ENCODE measurements at places on chromosomes 2 and 18.
A peak's percentile ranks its signal among the peaks of the same experiment; 100 is the strongest.

DNA sequence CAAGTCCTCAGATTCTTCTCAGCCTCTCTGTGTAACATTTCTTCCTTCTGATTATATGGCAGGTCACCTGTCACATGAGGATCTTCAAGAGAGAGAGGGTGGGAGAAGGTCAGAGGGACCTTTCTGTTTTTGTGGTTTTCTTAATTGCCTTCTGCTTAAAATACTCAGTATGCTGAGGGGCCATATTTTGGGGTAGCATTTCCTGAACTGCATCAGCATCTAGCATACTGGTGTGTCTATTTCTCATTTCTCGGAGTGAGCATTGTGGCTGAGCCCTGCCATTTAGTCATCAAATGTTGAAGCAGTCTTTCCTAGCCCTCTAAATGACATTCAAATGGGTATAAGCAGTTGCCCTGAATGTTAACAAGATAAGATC lies 162.7 kb downstream of the MYO3B start:
- peak; percentile 60 for DNase-seq

DNA sequence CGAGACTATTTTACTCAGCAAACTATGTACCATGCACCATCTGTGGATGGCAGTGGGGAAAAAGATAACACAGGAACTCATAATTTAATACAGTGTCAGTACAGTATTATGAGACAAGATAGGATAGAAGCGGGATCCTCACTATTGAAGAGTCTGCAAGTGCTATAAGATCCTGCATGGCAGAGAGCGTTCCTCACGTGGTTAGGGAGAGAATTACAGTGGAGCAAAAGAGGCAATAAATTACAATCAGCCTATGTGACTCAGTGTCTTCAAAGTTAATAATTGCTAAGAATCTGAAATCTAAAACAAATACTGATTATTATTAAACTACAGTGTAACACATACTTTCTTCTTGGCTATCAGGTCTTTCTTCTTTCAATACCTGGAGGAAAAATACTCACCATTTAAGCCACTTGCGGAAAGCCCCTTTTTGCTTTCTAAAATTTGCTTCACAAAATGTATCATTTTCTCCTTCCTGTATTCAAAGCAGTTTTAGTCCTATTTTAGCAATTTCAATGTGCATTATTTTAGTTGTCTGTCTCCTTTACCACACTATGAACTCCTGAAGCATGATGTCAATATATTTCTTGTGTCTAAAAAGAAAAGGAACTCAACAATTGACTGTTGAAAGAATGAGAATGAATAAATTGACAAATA lies 342.9 kb downstream of the SPAG16 start:
- peak; percentile 46 for DNase-seq

- DNase-seq, result peak; percentile 92
Observed at GRCh38 chr2:152717228-152718075, at the start of gene PRPF40A. Gene PRPF40A (minus strand): TSS chr2:152717461. CDS start chr2:152717439, 22 bp downstream.

- no peak for DNase-seq
Observed at GRCh38 chr18:55838319-55838718, 250.3 kb upstream of the TCF4 start.

- DNase-seq, result no peak
Observed at GRCh38 chr2:79770926-79771325, 258.1 kb downstream of the CTNNA2 start.

DNA sequence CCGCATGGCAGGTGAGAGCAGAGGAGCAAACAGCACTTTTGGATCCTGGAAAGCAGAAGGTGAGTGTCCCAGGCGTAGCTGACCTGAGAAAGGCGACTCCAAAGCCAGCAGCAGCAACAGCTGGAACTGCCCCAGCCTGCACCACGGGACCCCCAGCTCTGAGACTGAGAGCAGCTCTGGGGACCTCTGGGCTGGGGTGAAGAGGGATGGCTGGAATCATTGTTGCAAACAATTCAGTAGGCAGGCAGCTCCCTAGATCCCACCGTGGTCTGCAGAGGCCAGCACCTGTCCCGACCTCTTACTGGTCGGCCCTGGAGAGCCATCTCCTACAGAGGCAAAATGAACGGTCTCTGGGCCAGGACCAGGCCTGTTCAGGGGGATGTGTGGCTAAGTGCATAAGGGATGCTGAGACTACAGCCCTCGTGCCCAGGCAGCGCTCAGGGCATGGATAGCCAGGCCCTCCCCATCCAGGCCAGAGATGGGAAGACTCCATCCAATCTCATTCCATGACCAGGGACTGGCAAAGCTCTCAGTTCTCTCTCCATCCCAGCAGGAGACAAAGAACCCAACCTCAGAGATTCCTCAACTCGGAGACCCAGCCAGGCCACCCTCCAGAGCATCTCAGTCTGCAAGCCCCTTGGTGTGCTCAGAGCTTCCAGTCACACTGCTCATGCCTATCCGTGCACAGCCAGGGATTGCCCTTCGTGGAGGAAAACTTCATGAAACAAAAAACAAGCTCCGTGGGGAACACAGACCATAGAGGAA lies 38.2 kb upstream of the ALPP start:
- no peak for DNase-seq

GRCh38 chr18:22113144-22113844 lies 56.1 kb upstream of the GATA6 start:
- DNase-seq, result no peak

- DNase-seq, result no peak
Observed at GRCh38 chr2:10977621-10978020, 65.9 kb downstream of the KCNF1 start.

- no peak for DNase-seq
Observed at GRCh38 chr2:481388-481787, 193.5 kb upstream of the ALKAL2 start.

DNA sequence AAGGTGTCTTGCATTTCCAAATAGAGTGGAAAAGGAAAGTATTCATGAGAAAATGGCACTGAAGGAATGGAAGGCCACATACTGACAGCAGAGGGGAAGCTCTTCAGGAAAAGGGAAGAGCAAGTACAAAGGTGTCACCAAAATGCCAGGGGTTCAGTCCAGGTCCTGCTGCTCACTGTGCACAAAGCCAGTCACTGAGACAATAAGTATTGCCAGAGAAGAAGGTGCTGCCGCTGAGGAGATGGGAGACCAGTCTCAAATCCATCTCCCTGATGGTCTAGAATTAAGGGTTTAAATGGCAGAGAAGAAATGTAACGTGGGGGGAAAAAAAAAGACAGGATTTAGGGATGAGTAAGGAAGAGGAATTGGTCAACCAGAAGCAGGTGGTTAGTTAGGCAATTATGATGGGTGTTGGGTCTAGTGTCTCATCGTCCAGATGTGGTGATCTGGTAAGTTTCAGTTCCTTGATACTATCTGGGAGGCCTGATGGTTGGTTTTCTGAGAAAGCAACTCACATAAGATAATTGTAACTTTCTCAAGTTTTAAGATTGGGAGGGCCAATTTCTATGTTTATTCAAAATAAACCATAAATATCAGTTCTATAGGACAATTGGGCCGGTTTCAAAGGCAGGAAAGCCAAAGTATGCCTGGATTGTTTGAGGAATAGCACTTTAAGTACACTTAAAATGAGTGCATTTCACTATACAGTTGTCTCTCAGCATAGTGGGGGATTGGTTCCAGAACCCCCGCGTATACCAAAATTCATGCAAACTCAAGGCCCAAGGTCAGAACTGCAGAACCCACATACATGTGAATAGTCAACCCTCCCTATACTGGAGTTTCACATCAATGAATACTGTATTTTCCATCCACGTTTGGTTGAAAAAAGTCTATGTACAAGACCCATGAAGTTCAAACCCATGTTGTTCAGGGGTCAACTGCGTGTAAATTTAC lies 109.1 kb upstream of the DNAJC10 start:
- DNase-seq, result peak; percentile 11

DNA sequence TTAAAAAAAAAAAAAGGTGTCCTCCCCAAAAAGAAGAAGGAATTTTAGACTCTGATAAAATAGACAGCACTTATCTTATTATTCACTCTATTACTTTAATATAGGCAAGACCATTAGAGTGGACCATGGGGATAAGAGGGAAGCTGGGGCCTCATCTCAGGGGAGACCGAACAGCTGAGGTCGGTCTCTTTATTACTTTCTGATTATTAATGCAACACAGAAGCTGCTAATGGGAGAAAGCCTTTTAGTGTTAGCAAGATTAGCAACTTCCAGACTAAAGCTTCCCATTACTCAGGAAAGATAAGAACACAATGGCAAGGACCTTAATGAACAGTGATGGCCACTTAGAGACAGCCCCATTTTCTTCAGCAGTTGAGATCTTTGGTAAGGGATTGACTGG lies 135.5 kb downstream of the TMEFF2 start:
- no peak for DNase-seq

DNA sequence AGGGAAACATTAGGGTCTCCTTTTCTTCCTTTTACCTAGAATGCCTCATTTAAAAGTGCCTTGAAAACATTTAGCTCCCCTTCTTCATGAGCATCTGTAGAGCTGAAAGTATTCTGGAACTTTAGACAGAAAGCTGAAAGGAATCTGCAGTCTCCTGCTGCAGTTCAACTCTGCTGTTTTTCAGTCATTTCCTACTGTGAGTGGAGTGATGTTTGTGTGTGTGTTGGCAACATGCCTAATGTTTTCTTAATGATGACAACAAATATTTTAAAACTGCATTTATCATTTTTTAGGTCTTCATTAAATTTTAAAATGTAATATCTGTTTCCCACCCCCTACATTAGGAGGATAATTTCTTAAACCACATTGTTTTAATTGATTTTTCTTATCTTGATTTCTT lies 66.6 kb downstream of the TWSG1 start:
- no peak for DNase-seq

DNA sequence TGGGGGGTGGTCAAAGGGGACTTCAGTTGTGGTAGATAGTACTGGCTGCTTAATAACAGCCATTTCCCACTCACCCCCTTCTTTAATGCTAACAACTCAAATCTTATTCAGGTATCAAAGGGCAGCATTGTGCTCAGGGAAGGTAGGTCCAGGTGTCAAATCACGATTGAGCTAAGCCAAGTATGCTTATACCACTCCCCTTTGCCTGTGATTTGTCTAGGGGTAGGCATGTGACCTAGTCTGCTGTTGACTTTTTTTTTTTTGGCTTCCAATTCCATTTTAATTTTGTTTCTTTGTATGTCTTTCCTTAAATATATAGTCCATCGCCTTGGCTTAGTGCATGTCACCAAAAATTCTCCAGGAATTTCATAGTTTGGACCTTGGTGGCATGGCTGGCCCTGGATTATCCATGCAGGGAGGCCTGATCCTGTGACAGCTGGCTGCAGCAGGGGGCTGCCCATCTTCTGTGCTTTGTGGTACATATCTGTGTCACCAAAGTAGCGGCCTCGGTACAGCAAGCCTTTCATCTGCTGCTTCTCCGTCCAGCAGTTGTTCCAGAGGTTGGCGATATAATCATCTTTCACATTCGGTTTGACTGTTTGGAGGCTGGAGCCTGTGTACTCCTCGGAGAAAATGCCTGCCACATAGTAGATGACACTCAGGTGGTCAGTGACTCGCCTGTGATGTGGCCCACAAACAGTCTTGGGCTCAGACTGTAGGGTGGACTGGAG lies 68.1 kb upstream of the SPRED2 start:
- DNase-seq, result peak; percentile 9

- no peak for DNase-seq
Observed at GRCh38 chr18:36419900-36420531, 122.5 kb downstream of the FHOD3 start.

DNA sequence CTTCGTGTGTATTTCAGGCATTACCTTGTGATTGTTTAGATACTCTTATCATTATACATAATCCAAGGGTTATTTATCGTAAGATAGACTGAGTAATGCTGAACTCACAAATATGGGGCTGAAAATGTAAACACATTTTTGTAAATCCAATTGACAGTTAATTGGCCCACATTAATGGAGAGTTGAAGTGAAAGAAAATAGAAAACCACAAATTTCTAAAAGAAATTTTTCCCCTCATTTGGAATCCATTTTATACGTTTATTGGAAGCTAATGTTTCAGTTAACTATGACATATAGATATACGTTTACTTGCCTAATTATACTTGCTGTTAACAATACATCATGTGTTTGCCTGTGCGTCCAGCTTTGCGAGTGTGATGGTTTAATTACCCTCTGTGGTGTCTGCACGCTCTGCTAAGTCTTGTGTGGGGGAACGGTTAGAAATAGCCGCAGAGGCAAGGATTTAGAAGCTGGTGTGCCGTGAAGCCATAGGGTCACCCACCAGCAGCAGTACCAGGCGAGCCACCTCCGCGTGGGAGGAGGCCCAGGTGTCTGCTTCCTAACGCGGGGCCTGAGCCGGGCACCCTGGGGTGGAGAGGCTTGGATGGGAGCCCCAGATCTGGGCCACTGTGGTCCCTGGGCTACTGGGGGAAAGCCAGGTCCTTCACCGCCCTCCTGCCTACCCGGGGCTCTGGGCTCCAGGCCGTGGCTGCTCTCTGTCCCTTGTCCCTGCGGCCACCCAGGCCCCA lies 38.0 kb downstream of the TSHZ1 start:
- no peak for DNase-seq

DNA sequence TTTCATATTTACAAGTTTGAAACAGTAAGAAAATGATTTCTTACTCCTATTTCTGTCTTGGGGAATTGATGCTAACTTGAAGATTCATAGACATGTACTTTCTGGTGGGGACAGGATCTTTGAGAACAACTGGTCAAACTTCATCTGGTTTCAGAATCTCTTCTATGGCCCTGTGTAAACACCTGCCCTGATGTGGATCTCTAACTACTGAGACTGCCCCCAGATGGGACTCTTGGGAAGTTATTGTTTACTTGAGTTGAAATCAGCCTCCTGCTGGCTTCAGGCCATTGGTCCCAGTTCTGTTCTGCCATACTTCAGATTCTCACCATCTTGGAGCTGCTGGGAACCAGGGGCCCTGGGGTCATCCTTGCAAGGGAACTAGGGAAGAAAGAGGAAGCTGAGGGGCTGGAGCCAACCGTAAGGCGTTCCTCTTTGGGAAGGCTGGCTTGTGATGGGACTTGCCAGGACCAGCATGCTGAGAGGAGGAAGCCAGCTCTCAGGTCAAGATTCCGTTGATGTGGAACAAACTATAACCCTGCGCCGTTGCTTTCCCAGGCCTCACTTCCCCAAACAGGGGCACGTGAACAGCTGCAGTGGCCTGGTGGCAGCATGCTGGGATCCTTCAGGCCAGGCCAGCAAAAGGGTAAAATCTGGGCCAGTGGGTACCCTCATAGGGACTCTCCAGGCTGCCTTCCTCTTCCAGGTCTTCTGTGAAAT lies 135.5 kb upstream of the CXCR4 start:
- no peak for DNase-seq

GRCh38 chr2:113137827-113138226 lies 10.4 kb downstream of the IL1RN start:
- no peak for DNase-seq

GRCh38 chr2:127615511-127616166 lies 30.3 kb upstream of the GPR17 start:
- DNase-seq, result no peak

- DNase-seq, result no peak
Observed at GRCh38 chr2:31664949-31665724, 84.4 kb upstream of the SRD5A2 start.

GRCh38 chr18:5294457-5295230 lies 882 bp downstream of the ZBTB14 start:
- DNase-seq, result no peak

DNA sequence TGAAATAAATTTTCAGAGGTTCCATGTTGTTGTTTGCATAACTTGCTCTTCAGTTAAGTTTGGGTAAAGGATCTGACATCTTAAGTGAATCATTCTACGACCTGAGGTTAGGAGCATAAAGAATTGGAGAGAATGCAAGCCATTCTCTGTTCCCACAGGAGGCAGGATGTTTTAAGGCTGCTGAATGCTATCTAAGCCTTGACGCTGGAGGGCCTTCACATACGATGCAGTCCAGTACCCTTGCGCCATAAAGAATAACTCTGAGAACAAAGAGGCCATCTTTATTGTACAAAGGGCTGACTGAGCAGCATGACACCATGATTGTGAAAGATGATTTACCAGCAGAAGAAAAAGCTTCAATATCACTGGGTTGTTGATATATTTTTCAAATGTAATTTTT lies 198.4 kb downstream of the NYAP2 start:
- DNase-seq, result no peak

GRCh38 chr18:10715791-10716190 lies 190.0 kb downstream of the NAPG start:
- no peak for DNase-seq
